Cerebellum (tissue), 4 donors: ENCODE measurements at places on chromosomes 5 and 9. TPM values are rescaled to one million over a fixed set of nuclear protein-coding genes. Genes with fewer than 3 reads are reported as not detected.

DNA sequence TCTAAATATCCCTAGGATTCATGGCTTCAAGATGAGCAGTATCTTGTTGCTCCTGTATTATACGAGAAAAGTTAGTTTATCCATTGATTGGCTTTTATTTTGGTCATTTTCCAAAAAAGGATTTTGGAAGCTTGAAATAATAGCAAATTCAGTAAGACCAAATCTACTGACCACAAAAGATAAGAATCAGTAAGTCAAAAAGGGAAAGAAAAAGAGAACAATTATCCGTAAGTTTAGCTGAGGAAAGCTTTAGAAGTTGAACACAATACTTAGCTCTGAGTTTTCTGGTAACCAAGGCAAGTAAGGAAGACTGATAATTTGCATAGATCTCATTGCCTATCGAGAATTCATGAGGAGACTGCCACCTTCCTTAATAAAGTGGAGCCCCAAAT lies 9.1 kb downstream of the TGFBR1 start:
- no peak for DNase-seq

DNA sequence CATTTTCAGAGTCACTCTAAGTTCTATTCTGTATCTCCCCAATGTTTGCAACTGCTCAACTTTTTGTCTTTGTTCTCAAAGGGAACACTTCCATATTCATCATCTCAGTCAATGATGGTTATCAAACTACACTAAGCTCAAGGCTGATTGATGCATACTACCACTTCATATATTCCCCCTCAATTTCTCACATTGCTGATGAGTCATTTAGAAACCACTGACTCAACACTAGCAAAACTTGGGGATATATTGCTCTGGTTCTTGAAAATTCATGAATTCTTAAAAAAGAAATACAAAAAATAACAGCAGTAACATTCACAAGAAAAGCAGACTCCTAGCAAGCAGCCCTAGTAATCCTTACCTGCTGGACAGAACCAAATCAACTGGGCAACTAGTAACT lies 52.2 kb downstream of the ABHD17B start:
- DNase-seq, result no peak

GRCh38 chr5:91910247-91910646 lies 527.1 kb upstream of the ARRDC3 start:
- DNase-seq, result no peak

GRCh38 chr5:117143406-117143805 lies 568.8 kb upstream of the SEMA6A start:
- DNase-seq, result no peak

- DNase-seq, result no peak
Observed at GRCh38 chr5:135051872-135052271, 17.8 kb upstream of the PITX1 start.

DNA sequence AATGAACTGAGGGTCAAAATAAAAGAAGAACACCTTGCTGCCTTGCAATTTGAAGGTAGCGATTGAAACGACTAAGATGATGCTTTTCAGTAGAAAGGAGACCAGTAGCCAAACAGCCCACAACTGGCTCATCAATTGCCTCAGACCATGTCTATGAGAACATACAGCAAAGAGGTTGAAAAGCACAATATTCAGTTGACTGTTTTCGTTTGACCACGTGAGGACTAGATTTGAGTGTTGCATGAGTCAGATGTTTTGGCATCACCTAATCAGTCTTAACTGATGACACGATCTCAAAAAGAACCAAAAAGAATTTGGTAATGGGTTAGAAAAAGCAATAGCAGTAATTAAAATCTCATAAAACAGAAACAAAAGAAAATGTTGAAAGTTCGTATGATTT lies 82.7 kb upstream of the IL7R start:
- DNase-seq, result no peak

DNA sequence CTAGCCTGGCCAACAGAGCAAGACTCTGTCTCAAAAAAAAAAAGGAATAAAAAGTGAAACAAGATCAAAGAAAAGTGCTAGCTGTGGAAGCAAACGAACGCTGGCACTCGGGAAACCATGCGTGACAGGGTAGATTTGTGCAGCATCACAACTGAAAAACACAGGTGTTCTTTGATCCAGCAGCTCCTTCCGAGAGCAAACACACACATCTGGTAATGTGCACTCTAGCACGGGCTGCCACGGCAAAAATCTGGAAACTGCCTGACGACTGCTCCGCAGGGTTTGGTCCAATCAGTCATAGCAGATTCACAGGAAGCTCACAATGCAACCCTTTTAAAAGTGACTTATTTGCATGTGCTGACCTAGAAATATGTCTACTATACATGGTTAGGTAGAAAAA lies 80.0 kb downstream of the SYK start:
- DNase-seq, result no peak

GRCh38 chr9:136345281-136346156 lies 18.0 kb downstream of the DNLZ start:
- peak; percentile 68 for DNase-seq

DNA sequence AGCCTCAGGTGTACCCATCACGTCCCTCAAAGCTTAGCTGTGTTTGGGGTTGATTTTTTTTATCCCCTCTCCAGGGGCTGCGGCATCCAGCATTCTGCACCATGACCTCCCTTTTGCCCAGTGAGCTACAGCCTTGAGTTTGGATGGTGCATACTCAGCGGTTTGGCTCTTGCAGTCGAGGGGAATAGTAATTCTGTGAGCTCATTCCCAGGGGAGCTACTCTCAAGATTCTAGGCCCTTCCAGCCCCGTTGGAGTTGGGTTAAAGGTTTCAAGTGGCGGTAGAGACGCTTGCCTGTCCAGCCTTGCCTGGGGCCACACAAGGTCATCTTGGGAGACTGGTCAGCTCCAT lies 102.2 kb upstream of the SPRY4 start:
- no peak for DNase-seq

DNA sequence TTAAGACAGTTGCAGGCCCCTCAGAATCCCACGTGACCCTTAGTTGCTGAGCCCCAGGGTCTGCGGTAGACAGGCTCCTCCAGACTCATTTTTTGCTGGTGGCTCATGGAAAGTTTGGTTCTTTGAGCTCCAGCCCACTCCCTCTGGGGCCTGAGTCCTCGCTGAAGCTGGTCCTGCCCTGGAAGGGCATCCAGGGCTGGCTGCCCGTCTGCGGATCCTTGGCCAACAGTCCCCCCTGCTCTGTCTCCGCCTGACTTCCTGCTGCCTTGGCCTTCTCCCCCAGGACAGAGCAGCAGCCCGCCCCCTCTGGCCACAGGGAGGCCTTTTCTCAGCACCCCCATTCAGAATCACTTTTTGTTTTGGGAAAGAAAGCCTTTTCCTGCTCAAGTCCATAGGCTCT lies 24.4 kb downstream of the SLC6A7 start:
- DNase-seq, result no peak

DNA sequence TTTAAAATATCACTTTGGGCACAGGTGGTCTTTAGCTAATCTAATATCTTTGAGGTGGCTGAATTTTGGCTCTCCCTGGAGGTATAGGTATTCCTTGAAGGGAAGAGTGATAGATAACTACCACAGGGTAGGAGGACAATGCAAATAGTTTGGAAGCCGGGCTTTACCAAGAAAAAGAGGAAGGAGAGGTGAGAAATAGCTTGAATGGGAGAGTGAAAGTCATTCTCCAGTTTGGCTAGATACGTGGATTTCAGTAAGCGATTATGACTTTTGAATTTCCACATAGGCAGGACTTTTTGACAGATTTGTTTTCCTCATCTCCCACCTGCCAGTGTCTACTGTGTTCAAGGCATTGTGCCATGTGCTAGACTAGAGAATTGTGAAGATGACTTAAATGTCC lies 45.5 kb downstream of the RASA1 start:
- no peak for DNase-seq

DNA sequence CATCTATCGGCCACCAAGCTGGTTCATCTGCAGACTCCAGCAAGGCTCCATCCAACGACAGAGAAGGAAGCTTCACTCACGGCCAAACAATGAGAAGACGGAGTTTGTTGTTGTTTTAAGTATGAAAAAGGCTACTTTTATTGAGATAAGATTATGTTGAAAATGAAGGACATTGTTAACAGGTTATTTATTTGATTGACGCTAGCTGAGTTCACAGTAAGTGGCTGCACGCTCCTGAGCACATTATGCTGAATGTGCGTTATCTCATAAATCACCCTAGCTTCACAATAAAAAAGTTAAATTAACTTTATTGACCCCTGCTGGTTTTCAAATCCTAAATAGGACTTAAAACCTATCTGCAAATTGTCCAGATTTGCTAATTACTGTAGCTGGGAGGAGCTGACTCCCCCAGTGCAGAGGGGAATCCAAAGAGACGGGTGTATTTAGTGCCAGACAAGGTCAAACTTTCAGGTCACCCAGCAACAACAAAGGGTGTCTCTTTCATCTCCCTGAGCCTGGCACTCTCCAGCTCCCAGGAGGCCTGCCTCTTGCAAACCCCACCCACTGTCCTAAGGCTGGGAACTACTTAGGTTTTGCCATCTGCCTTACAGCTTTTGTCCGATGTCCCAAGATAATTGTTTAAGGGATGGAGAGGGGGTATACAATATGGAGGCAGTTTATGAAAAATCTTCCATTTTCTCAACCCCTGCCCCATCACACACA lies 129.2 kb downstream of the ZDHHC21 start:
- no peak for DNase-seq

GRCh38 chr5:64190562-64191306 lies 25.1 kb downstream of the RNF180 start:
- no peak for DNase-seq

DNA sequence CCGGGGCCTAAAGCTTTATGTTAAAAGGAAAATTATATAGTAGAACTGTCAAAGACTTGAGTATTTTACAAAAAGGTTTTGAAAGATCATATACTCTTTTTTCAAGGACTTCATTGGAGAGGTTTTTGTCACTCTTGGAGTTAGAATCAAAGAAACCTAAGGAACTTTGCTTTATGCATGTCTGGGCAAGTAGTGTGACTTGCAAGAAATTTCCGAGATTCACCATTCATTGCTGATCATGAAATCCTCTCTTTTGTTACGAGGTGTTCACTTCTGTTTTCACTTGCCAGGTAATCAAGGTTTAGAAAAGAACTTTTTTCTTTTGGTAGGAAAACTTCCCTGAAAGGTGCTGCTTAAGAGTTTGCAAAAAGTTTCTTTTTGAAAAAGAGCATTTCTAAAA lies 64.8 kb downstream of the NUP214 start:
- no peak for DNase-seq

GRCh38 chr5:93302711-93303110 lies 278.3 kb downstream of the NR2F1-AS1 start:
- no peak for DNase-seq

GRCh38 chr9:98500337-98500919 lies 208.3 kb downstream of the GABBR2 start:
- no peak for DNase-seq

DNA sequence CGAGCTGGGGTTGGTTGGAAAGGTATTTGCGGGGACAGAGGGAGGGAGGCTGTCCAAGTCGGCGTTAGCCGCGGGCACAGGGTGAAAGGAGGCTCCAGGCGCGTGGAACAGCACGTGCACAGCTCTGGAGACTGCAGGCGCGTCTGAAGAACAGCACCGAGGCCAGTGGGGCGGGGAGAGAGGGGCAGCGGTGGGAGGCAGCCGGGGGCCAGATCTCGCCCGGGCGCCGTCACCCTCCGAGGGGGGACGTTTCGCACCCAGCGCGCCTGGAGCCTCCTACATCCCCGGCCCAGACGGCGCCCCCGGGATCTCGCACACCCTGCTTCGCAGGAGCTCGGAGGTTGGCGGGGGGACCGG lies 79.6 kb downstream of the NTNG2 start:
- DNase-seq, result no peak

DNA sequence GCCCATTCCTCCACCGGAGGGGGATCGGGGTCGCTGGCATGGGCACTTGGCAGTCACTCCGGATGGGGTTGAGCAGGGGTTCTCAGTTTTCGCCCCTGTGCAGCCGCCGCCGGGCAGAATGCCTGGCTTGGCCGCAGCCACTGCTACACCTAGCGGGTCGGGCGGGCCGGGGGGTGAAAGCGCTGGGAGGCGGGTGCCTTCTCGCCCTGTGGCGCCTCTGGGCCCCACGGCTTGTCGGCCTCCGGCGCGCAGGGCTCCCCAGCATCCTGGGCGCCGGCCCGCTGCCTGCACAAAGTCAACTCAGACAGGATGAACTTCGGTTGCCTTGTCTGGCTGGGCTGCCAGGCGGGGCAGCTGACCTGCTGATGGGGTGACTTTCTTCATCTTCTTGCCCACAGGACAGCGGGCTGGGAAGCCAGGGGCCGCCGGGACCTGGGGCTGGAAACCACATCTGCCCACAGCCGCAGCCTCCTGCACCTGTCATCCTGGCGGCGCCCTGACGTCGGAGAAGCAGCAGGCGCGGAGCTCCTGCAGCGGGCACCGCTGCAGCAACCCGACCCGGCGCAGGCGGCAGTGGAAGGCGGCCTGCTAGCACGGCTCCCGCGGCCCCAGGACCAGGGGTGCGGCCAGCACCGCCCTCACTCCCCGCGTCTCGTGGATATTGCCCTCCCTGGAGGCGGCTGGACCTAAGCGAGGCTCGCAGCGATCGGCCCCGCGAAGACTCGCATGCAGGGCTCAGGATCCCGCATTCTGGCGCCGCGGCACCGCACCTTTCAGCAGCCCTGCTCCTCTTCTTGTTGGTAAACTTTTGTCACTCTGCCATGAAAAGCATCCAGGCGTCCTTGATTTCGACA lies 1.3 kb upstream of the ANKRD18A start:
- DNase-seq, result no peak

- DNase-seq, result no peak
Observed at GRCh38 chr9:98064623-98065392, 8.3 kb downstream of the NANS start.

GRCh38 chr5:176724472-176724871 lies 77.2 kb downstream of the TSPAN17 start:
- no peak for DNase-seq

DNA sequence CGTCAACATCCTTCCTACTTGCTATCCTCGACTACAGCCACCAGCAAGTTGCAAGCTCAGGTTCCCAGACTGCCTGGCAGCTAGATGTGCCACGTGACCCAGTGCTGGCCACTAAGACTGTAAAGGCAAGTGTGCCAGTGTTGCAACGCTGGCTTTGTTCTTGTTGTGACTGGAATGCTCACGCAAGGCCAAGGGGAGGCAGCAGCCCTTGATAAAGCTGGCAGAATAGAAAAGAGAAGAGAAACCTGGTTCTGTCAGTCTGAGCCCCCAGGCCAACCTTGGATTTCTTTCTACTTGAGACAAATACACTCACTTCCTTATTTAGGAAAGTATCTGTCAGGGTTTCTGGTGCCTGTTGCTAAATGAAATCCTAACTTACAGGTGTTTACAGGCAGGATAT lies 113.0 kb downstream of the KLHL3 start:
- DNase-seq, result peak; percentile 82

- no peak for DNase-seq
Observed at GRCh38 chr9:38334234-38334633, 58.3 kb upstream of the ALDH1B1 start.

PNPLA7 gene
- total RNA-seq, result 1.5 TPM

PCDHA8 gene
- 15.9 TPM for total RNA-seq

NR2F1 gene
- total RNA-seq, result 97.7 TPM

SH2D3C gene
- 8.5 TPM for total RNA-seq

OCLN gene
- 7.6 TPM for total RNA-seq

JAK2 gene
- total RNA-seq, result 36.4 TPM

GGTA1 gene
- total RNA-seq, result 1.5 TPM

C5orf24 gene
- 68.9 TPM for total RNA-seq

TPRN gene
- total RNA-seq, result 7.3 TPM

SLCO4C1 gene
- total RNA-seq, result 0.45 TPM

MZB1 gene
- total RNA-seq, result 0.18 TPM

HACD4 gene
- 1.5 TPM for total RNA-seq

SLC22A4 gene
- 2.5 TPM for total RNA-seq

ENTREP1 gene
- total RNA-seq, result 11.0 TPM

CNTFR gene
- 18.6 TPM for total RNA-seq
